ENCODE measurements at places on chromosomes 5 and 9. TPM values are rescaled to one million over a fixed set of nuclear protein-coding genes. Genes with fewer than 3 reads are reported as not detected.

- H3K36me3 ChIP-seq = no peaks in the 10 kb centered on the region
- H3K4me3 ChIP-seq = no peak overlapping the region
- no peaks in the 10 kb centered on the region for H3K4me1 ChIP-seq
- peaks cover 6% of the 10 kb centered on the region for H3K27me3 ChIP-seq
These were observed 59.4 kb downstream of the TMOD1 start for GRCh38 chr9:97560851-97561250.

The ARID3C gene
- not detected for polyA plus RNA-seq

- no peaks in the 10 kb centered on the region for H3K4me1 ChIP-seq
- no peak overlapping the region for H3K4me3 ChIP-seq
- H3K27me3 ChIP-seq = no peaks in the 10 kb centered on the region
- H3K27ac ChIP-seq = no peak overlapping the region
These were observed 25.6 kb upstream of the SPATA31D4 start for GRCh38 chr9:81902626-81903025.

The GABRP gene
- 2.2 TPM for polyA plus RNA-seq

GRCh38 chr5:90612919-90613318 lies 54.3 kb downstream of the ADGRV1 start:
- H3K4me1 ChIP-seq = no peaks in the 10 kb centered on the region
- no peaks in the 10 kb centered on the region for H3K36me3 ChIP-seq
- H3K27me3 ChIP-seq = no peaks in the 10 kb centered on the region
- H3K27ac ChIP-seq = no peak overlapping the region
- H3K4me3 ChIP-seq = no peak overlapping the region

The FOXE1 gene
- polyA plus RNA-seq = 0.03 TPM

DNA sequence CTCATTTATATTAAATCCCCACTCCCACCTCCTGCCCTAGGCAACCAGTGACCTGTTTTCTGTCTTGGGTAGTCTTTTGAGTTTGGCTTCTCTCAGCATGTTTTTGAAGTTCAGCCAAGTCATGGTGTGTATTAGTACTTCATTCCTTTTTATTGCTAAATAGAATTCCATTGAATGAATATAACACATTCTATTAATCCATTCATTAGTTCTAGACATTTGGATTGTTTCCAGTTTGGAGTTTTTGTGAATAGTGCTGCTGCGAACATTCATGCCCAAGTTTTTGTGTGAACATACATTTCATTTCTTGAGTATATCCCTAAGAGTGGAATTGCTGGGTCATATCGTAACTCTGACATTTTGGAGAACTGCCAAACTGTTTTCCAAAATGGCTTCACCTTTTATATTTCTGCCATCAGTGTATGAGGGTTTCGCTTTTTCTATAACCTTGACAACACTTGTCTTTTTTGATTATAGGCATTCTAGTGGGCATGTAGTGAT lies 2.7 kb downstream of the ZNF346 start:
- DNase-seq = no peak
- no peaks in the 10 kb centered on the region for H3K36me3 ChIP-seq
- H3K27me3 ChIP-seq = no peaks in the 10 kb centered on the region
- no peak overlapping the region for H3K4me3 ChIP-seq
- peaks cover 6% of the 10 kb centered on the region for H3K4me1 ChIP-seq

The CDX1 gene
- 238 TPM for polyA plus RNA-seq

GRCh38 chr5:177425196-177425800 lies 1.2 kb upstream of the GRK6 start:
- no peaks in the 10 kb centered on the region for H3K27me3 ChIP-seq
- peak overlapping the region; percentile 100 for H3K27ac ChIP-seq

GRCh38 chr9:15103290-15103689 lies 193.1 kb upstream of the FREM1 start:
- DNase-seq = no peak
- H3K4me1 ChIP-seq = no peaks in the 10 kb centered on the region

The ARHGEF39 gene
- 8.7 TPM for polyA plus RNA-seq

DNA sequence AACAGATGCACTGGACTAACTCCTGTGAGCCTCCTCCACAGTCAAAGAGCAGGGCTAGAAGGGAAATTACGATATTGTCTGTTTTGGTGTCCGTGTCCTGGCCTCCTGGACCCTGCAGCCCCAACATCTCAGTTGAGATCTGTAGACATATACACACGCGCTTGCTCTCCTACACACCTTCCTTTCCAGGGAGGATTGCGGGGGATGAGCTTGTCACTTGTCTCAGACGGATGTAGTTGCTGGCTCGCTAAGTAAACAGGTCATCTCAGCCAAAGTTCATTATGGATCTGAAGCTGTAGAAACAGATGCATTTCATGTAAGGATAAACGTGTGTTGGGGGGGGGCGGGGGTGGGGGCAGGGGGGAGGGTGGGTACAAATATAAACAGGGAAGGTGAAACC lies 549.3 kb downstream of the CCDC171 start:
- H3K4me1 ChIP-seq = no peaks in the 10 kb centered on the region
- no peak for DNase-seq
- H3K36me3 ChIP-seq = no peaks in the 10 kb centered on the region
- H3K4me3 ChIP-seq = no peak overlapping the region
- no peak overlapping the region for H3K27ac ChIP-seq

- no peak for DNase-seq
- no peaks in the 10 kb centered on the region for H3K36me3 ChIP-seq
- no peak overlapping the region for H3K27ac ChIP-seq
These were observed 32.5 kb upstream of the SCAMP1 start for GRCh38 chr5:78327761-78328510.

GRCh38 chr9:104866191-104866590 lies 61.8 kb downstream of the ABCA1 start:
- no peaks in the 10 kb centered on the region for H3K36me3 ChIP-seq
- H3K27me3 ChIP-seq = no peaks in the 10 kb centered on the region
- DNase-seq = no peak
- no peak overlapping the region for H3K27ac ChIP-seq

DNA sequence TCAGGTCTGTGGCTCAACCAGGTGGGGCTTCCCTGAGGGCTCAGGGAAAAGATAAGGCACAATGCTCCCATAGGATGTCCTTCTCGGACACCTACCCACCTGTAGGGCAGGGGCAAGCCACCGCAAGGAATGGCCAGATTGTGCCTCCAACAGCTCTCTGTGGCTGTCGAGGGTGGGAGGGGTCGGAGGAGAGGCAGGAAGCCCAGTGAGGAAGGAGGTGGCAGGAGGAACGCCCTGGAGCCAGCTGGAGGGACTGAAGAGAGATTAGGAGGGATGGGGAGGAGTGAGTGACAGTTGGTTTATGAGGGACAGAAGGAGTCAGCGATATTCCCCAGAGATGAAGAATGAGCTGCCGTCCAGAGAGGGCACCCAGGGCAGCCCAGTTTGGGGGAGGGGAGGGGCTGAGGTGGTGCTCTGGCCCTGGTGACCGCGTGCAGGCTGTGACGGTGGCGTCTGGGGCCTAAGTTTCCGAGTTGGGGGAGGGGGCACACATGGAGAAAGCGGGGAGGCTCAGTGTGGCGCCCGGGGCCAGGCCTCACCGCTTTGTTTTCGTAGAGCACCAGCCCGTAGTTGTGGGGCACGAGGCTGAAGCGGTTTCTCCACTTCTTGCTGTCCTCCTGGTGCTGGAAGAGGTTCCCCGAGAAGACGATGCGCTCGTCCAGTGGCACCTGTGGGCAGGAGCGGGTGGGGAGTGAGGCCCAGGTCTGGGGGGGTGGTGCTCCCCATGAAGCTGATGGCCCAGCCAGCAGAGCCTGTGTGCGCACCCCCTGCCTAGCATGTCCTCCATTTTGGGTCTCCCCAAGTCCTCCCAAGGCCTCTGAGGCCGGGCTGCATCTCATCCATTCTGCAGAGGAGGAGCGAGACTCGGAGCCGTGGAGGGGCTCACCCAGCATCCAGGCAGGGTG lies 75.6 kb downstream of the LRSAM1 start:
- no peaks in the 10 kb centered on the region for H3K27me3 ChIP-seq
- no peak overlapping the region for H3K27ac ChIP-seq
- peaks cover 15% of the 10 kb centered on the region for H3K36me3 ChIP-seq
- H3K4me3 ChIP-seq = no peak overlapping the region
- no peak for DNase-seq

DNA sequence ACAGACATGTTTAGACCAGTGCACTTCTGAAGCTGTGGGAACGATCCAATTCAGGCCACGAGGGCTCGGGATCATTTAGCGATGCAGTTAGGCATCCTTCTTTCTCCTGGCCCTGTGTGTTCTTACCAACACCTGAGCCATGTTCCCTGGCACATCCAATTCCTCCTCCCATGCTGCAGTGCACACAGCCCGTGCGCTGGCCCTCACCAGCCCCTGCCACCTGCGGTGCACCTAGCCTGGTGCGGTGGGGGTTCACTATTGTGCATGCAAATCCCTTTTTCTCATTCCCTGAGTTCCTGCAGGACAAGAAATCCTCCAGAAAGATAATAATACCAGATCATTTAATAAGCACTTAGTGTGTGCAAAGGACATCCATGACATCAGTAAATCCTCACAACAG lies 53.5 kb downstream of the NEURL1B start:
- H3K4me3 ChIP-seq = no peak overlapping the region
- no peak for DNase-seq
- H3K36me3 ChIP-seq = no peaks in the 10 kb centered on the region
- H3K27ac ChIP-seq = no peak overlapping the region

The SLC6A18 gene
- 0.04 TPM for polyA plus RNA-seq

The MEF2C gene
- 7.2 TPM for polyA plus RNA-seq

The DNAJC21 gene
- 25.5 TPM for polyA plus RNA-seq

DNA sequence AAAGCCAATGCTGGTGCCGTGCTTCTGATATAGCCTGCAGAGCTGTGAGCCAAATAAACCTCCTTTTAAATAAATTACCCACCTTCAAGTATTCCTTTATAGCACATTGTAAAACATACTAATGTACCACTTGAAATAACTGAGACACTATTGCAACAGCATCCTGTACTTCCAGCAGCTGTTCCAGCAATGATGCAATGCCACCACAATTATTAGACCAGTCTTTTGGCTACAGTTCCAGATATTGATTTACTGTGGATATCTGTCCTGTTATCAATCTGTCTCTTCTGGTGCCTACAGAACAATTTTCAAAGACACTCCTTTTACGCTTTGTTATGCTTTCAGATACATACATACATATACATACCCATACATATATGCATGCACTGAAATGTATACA lies 567.9 kb downstream of the TAF11L14 start:
- H3K4me3 ChIP-seq = no peak overlapping the region
- no peaks in the 10 kb centered on the region for H3K27me3 ChIP-seq
- H3K36me3 ChIP-seq = no peaks in the 10 kb centered on the region
- no peaks in the 10 kb centered on the region for H3K4me1 ChIP-seq

The ZDHHC11 gene
- polyA plus RNA-seq = 7.8 TPM

DNA sequence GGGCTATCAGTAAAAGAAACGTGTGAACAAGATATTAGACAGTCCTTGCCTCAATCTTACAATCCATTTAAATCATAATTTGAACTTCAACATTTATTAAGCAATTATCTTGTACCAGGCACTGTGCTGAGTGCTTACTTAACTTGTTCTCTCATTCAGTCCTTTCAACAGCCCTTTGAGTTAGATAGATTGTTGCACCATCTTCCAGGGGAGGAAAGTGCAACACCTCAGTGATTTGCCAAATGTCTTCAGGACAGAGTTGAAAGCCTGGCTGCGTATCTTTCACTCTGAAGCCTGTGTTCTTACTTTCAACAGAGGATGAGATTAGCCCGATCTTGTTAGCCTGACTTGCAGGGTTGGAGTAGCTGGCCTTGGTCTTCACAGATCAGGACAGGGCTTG lies 34.2 kb upstream of the SUB1 start:
- H3K27me3 ChIP-seq = no peaks in the 10 kb centered on the region
- no peak overlapping the region for H3K4me3 ChIP-seq
- H3K27ac ChIP-seq = no peak overlapping the region
- DNase-seq = no peak
- no peaks in the 10 kb centered on the region for H3K36me3 ChIP-seq

- no peak for DNase-seq
- no peaks in the 10 kb centered on the region for H3K36me3 ChIP-seq
- H3K4me1 ChIP-seq = no peaks in the 10 kb centered on the region
- no peak overlapping the region for H3K4me3 ChIP-seq
- H3K27ac ChIP-seq = no peak overlapping the region
These were observed 38.4 kb upstream of the SUSD3 start for GRCh38 chr9:93020151-93020550.

The RNF44 gene
- 14.5 TPM for polyA plus RNA-seq

DNA sequence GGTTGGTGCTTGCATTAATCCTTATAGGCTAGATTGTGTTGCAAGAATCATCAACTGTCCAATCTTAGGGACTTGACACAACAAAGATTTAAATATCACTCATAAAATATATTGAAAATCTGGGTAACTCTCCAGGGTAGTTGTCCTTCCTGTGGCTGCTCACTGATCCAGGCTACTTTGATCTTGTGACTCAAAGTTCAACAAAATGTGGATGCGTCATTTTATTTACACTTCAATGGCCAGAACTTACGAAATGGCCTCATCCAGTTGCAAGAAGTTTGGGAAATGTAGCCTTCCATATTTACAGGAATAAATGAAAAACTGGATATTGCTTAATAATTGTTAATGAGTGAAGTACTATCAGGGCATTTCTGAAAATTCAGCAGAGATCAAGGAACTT lies 235.5 kb upstream of the ACTBL2 start:
- no peaks in the 10 kb centered on the region for H3K36me3 ChIP-seq
- no peak for DNase-seq
- no peaks in the 10 kb centered on the region for H3K4me1 ChIP-seq
- no peak overlapping the region for H3K4me3 ChIP-seq
- H3K27me3 ChIP-seq = no peaks in the 10 kb centered on the region
- H3K27ac ChIP-seq = no peak overlapping the region

The NAIP gene
- 2.4 TPM for polyA plus RNA-seq

DNA sequence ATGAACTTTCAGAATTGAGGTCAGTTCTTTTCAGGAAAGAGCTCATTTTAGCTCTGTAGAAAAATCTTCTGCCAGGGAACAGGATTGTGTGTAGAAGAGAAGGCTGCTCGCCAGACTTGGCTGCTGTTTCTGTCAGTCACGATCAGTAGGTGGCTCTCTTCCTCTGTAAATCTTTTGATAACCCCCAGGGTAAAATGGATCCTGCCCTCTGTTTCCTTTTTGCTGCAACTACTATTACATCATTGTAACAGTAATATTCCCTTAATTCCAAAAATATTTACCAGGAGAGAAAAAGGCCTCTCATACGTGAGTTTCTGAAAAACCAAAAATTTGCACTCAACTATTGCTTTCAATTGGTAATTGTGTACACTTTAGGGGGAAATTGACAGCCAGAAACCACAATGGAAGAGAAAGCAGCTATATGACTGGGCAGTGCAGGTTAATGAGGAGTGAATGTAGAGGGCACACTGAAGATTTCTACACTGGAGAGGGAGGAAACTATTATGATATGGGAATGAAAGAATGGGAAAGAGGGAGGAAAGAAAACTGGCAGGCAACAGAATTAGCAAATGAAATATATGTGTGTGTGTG lies 12.3 kb downstream of the IFNA21 start:
- H3K4me1 ChIP-seq = no peaks in the 10 kb centered on the region
- DNase-seq = no peak
- H3K4me3 ChIP-seq = no peak overlapping the region

The PFN3 gene
- not detected for polyA plus RNA-seq
